ENCODE measurements at places on chromosomes 13 and 19. TPM values are rescaled to one million over a fixed set of nuclear protein-coding genes. Genes with fewer than 3 reads are reported as not detected.

GRCh38 chr19:45059258-45059965 lies 16.9 kb downstream of the ZNF296 start:
- DNase-seq, result peak; percentile 68

GRCh38 chr19:17951157-17951989 lies 15.5 kb upstream of the KCNN1 start:
- DNase-seq, result no peak

GRCh38 chr13:106534639-106535551 lies 567 bp downstream of the EFNB2 start:
- DNase-seq, result peak; percentile 52

- no peak for DNase-seq
These were observed 147.2 kb downstream of the FLT1 start for GRCh38 chr13:28347456-28348371.

- DNase-seq, result no peak
These were observed 189.6 kb downstream of the MZT1 start for GRCh38 chr13:72537782-72538181.

GRCh38 chr13:114048443-114048842 lies 74.6 kb upstream of the C13orf46 start:
- DNase-seq, result no peak

- DNase-seq, result no peak
These were observed 128.2 kb downstream of the MZT1 start for GRCh38 chr13:72599178-72599743.

DNA sequence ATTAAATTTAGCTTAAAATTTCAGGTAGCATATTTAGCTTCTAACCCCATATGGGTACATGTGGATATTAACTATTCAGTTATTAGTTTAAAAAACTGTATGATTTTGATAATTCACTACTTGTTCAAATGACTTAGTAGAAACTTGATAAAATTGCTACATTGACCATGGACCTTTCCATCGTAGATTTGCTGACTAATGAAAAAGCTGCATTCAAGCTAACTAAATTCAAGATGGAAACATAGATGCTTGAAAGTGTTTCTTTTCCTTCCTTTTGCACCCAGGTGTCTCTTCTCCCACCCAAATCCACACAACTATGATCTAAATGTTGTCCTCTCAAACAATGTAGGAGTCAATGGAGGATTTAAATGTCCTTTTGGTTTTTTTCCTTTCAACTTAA lies 439.2 kb downstream of the TBC1D4 start:
- DNase-seq, result no peak

GRCh38 chr19:37362733-37363132 lies 8.2 kb upstream of the ZNF527 start:
- DNase-seq, result no peak

DNA sequence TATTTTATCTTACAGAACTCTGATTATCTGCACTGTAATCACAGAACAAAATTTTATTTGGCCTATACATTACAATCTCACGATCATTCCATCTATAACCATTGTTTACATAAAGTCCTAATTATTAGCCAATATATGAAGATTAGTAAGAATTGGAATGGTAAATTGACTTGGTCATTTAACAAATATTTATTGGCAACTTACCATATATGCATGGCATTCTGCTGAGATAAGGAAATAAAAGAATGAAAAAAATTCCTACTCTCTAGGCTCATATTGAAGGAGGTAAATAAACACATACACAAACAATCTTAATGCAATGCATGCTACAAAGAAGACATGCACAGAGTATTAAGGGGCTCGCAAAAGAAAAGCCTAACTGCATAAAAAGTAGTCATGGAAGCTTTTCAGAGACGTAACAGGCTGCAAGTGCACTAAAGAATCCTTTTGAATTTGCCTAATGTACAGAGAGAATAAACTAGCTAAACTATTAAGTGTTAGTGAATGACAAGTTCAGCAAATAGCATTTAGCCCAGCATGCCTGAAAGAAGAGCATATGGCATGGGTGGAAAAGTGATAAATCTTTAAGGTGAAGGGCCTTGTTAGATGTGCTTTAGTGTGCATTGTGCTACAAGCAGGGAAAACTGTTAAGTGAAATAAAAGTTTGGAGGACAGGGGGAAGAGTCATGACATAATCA lies 1131.1 kb downstream of the PCDH9 start:
- no peak for DNase-seq

- DNase-seq, result no peak
These were observed 41.9 kb downstream of the EPSTI1 start for GRCh38 chr13:42950181-42950580.

DNA sequence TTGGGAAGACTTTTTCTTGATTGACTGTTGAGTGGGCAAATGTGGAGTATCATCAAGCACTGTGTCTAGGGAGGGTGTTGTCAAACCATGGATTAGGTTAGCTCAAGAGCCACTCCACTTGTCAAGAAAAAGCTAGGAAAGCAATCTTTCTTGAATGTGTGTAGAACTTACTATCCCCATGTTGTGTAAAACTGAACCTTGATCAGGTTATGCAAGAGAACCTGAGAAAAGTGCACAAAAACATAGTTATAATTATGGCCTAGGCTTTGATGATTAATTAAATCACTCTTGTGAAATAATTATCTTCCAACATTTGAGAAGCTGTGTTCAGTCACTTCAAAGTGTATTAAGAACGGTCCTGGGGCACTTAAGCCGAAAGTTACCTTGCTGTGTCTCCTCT lies 238.2 kb upstream of the OBI1 start:
- no peak for DNase-seq

GRCh38 chr13:43347877-43348276 lies 324.5 kb downstream of the DNAJC15 start:
- no peak for DNase-seq

DNA sequence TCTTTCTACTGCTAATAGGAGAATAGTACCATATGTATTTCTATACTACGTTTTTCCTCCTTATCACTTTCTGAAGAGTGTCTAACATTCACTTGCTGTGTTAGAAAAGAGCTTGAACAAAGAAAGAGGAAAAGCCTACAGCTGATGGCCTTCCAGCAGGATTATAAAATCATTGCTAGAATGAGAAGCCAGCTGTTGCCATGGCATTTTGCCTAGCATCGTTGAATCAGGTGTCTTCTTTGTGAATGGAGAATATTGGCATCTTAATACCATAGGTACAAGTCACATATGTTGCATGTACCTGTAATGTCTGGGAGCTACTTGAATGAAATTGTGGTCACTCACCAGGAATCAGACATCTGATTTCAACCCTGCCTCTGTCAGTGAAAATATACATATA lies 1174.9 kb downstream of the PCDH17 start:
- no peak for DNase-seq

DNA sequence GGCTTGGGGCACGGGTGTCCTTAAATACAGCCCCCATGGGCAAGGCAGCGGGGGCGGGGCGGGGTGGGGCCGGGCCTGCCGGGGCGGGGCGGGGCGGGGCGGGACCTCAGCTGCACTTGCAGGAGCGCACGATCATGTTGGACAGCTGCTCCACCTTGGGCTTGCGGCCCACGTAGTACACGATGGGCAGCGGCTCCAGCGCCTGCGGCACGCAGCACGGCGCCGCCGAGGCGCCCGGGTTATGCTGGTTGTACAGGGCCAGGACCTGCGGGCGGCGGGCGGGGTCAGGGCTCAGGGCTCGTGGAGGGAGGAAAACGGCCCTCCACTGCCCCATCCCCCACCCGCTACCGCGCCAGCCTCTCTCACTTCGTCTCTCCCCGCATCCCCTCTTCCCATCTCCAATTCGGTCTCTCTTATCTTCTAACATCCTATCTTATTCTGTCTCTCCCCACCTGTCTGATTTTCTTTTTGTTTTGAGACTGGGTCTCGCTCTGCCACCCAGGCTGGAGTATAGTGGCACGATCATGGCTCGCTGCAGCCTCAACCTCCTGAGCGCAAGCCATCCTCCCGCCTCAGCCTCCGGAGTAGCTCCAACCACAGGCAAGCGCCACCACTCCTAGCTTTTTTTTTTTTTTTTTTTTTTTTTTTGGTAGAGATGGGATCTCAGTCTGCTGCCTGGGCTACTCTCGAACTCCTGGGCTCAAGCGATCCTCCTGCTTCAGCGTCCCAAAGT lies 21.1 kb downstream of the CCDC97 start:
- DNase-seq, result no peak

DNA sequence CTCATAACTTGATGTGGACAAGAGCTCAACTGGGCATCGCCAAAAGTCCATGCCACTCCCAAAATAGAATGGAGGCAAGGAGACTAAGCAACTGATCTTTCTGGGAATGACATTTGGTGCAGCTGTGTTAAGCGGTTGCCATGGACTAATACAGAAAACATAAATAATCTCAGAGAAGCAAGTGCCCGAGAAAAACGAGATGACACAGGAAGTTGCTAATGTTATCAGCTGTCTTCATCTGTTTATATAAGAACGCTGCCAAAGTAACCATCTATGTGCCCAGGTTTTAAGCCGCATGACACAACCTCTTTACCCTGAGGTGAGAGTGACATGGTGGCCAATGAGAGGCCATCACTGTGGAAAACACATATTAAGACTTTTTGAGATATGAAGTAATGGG lies 54.9 kb upstream of the SACS start:
- no peak for DNase-seq

GRCh38 chr13:98918771-98919170 lies 59.1 kb downstream of the DOCK9 start:
- no peak for DNase-seq

DNA sequence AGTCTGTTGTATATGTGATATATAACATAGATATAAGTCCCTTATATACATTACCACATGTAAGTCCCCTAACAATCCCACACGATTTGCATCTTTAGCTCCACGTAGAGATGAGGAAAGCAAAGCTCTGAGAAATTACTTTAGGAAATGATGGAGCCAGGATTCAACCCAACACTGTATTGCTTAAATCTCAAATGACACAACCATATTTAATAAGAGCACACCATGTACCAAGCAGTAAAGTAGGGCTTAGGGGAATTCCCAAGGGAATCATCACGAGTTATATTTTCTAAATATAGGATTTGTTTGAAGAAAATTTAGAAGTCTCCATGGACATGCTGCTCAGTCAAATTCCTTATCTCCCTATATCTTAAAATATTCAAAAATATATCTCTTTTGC lies 61.3 kb upstream of the POMP start:
- no peak for DNase-seq

- no peak for DNase-seq
These were observed at the start of gene SBK2 for GRCh38 chr19:55536951-55537740. TSS of gene SBK2 (minus strand) at chr19:55537133. CDS start at chr19:55536294, 839 bp downstream.

Gene DACH1
- 5.3 TPM for total RNA-seq

Gene PGPEP1
- total RNA-seq, result 109 TPM

Gene VAV1
- total RNA-seq, result 8.5 TPM

Gene APC2
- 0.18 TPM for total RNA-seq

Gene KLK10
- total RNA-seq, result 0.70 TPM

Gene FGF22
- total RNA-seq, result not detected

Gene TEAD2
- total RNA-seq, result 18.0 TPM

Gene PRR36
- total RNA-seq, result 0.22 TPM

Gene RRAS
- total RNA-seq, result 76.6 TPM
